Astrocyte of the hippocampus (primary cell): ENCODE measurements at places on chromosomes 1 and 21.

DNA sequence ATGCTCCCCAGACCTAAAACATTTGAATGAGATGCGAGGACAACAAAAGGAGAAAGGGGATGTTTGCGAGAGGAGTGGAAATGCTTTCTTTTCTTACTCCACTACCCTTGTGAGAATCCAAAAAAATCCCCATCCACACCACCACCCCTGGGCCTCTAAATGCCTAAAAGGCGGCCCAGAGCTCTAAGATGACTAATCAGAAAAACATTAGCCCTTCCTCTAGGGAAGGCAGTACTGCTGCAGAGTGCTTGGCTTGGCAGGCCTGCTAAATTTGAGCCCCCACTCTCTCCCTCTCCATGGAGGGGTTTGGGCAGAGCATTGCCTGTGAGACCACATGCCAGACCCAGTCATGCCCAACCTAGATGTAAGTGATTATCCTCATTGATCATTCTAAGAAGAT is 347.9 kb downstream of the USH2A start:
- DNase-seq = peak; percentile 61

GRCh38 chr1:19374083-19374801 is 62.1 kb downstream of the SLC66A1 start:
- DNase-seq = no peak

GRCh38 chr1:93029317-93029716 is 49.8 kb upstream of the MTF2 start:
- no peak for DNase-seq

DNA sequence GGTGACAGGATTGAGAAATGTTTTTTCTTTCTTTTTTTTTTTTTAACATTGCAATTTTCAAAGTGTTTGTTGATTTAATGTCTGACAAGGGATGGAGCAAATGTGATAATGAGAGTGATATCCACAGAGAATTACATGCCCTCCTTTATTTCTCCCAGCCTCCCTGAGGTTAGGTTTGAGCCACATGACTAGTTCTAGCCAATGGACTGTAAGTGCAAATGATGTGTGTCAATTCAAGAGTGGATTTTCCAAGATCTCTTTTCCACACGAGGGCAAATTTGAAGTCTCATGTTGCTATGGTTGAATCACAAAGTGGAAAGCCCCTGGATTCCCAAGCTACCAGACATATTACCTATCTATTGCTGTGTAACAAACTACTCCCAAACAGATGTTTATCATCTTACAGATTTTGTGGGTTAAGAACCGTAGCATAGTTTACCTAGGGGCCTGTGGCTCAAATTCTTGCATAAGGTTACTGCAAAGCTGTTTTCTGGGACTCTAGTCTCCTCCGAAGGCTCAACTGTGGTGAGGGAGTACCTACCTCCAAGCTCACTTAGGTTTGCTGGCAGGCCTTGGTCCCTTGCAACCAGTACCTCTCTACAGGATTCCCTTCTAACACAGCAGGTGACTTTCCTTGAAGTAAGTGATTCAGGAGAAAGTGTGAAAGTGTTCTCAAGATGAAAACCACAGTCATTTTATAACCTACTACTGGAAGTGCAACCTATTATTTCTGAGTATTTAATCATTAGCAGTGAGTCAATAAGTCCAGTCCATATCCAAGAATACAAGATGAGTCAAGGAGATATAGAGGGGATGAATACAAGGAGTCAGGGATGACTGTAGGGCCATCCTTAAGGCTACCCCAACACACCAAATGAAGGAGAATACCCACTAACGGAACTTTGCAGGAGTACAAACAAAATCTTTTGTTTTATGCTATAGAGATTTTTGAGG is 533.6 kb downstream of the PTPRC start:
- DNase-seq = no peak

DNA sequence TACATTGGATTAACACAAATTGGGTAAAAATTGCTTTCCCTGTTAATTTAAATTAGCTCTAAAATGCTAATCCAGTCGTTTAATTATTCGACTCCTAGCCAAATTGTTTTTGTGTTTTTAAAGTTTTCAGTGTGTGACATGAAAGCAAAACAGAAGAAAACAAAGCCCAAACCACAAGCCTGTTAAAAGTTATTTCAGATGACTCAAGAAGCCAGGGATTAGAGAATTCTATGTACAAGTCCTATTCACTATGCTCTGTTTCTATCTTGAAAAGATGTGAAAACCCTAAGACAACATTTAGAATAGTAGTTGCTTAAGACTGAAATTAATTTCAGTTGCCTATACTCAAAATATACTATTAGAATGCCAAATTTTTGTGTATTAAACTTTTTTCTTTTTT is 294.8 kb upstream of the ADAMTS5 start:
- DNase-seq = peak; percentile 5

DNA sequence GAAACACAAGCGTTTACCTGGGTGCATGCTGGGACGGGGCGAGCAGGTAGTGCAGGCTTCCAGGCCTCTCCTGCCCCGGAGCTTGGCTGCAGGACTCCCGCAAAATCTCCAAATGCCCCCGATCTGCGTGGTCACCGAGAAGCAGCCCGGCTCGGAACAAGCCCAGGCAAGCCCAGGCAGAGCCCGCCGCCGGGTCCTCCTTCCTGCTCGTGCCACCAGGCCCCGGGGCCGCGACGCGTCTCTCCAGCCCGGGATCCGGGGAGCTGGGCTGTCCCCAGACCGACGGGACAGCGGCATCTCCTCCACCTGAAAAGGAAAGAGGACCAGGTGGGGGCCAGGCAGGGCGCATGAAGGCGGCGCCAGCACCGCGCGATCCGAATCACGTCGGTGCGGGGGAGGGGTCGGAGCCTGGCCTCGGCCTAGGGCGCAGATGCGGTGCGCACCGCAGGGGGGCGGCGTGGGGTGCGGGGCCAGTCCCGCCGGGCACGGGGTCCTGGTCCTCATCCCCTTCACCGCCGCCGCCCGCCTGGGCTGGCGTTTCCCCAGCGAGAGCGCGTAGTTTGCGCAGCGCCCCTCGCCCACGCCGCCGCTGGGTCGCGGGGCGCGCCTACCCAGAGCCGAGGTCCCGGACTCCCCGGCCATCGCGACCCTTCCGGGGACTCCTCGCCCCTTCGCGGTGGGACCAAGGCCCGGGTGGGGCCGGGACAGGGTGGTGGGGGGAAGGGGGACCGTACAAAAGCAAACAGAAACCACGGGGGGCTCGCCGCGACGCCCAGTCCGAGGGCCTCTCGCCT is 52.4 kb upstream of the H6PD start:
- peak; percentile 79 for DNase-seq
